ENCODE measurements at places on chromosomes 1 and 21.
A peak's percentile ranks its signal among the peaks of the same experiment; 100 is the strongest.

DNA sequence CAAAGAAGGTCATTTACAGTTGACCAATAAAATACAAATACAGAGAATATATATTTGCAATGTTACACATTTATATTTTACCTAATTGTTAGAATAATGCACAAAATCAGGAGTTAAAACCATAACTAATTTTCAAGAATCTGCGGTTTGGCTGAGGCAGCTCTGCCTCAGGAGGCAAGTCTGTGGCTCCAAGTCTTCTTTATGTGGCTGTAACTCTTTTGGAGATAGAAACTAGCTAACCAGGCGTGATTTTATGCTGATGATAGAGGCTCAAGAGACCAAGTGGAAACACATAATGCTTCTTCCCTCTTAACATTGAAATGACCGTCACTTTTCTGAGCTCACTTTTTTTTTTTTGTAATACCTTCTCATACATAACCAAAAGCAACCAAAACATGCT is 744.7 kb upstream of the CXADR start:
- DNase-seq = no peak

DNA sequence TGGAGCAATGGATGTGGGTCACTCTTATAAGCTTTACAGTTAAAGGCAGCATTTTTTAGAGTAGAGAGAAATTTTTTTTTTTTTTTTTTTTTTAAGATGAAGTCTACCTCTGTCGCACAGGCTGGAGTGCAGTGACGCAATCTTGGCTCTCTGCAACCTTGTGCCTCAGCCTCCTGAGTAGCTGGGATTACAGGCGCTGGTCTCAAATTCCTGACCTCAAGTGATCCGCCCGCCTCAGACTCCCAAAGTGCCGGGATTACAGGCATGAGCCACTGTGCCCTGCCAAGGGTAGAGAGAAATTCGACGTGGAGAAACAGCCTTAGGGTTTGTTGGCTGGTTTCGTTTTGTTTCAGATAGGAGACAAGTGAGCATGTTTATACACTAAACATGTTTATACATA is 594.2 kb upstream of the ADAMTS5 start:
- no peak for DNase-seq

DNA sequence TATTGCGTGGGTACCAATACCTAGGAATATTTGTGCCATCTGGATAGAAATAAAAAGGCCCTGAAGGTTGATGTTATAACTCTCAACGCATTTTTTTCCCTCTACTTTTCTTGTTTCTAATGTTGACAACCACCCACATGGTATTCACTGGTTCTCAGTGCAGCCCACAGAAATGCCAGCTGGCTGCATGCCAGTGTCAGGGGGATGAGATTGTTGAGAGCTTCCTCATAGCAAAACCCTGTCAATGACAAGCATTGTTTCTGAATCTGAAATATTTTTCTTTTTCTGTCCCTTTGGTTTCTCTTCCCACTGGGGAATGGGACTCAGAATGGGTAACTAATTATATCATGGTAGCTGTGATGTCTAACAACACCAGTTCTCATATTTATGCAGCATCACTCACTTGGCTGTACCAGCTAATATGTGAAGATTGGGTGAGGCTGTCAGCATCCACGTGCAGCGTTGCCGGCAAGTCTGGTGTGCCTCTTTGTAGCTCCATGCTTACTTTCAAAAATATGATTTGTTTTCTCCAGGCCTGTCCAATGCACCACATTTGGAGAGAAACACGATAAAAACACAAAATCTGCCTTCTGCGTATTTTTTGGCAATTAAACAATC is 284.6 kb downstream of the PTBP2 start:
- peak; percentile 96 for DNase-seq

GRCh38 chr1:163174524-163175437 is 27.9 kb downstream of the RGS5 start:
- DNase-seq = peak; percentile 81

- no peak for DNase-seq
Measured at GRCh38 chr1:184870319-184870718, 104.0 kb downstream of the NIBAN1 start.

DNA sequence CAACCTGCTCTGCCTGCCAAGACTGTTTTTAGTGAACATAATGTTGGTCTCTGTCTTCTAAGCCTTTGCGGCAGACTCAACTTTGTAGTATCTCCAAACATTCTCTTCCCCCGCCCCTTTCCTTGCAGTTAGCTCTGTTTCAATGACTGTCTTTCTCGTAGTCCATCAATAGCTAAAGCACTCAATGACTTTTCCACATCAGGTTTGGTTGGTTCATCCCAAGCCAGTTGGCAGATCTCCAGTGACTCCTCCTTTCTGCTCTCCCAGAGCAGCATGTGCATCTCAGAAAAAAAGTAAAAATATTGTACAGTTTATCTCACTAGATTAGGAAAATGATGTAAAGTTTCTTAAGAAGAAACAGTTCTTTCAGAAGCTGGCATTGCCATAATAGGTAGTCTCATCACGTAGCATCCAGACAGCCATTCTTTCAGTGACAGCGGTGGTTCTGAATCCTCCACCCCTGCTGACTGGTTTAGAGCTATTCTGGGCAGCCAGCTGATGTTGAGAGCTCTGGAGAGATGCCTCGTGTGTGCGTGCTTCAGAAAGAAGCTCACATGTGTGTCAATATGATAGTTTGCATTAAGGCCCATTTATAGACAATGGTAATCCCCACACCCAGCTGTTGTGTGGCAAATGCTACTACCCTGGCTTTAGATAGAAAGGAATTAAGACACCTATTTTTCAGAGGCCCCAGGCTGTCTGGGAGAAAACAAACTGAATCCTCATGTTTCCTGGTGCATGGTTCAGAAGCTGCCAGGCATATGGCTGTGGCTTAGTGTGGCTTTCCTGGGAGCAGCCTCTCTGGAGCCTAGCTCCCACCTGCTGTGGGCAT is 53.2 kb downstream of the CNN3 start:
- no peak for DNase-seq

DNA sequence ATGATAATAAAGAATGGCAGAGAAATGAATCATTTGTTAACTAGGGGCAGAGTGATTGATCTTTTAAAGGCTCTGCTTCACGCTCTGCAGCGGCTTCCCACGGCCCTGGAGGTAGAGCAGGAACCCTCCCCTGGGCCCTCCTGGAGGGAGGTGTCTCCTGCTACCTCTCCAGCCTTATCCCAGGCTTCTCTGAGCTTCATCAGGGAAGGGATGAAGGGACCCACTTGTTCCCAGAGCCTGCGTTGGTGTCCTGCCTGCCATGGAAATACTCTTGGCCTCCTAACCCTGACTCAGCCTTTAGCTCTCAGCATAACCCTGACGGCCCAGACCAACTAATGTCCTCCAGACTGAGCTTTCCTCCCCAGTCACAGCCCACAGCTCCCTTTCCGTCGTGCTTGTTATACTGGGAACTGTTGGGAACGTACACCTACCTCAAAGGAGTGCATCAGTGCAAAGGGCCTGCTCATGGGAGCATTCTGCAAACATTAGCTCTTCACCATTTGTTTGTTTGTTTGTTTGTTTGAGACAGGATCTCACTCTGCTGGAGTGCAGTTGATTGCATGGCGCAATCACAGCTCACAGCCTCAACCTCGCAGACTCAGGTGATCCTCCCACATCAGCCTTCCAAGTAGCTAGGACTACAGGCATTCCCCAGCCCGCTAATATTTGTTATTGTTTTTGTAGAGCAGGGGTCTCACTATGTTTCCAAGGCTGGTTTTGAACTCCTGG is 17.4 kb upstream of the HNRNPU start:
- DNase-seq = no peak

DNA sequence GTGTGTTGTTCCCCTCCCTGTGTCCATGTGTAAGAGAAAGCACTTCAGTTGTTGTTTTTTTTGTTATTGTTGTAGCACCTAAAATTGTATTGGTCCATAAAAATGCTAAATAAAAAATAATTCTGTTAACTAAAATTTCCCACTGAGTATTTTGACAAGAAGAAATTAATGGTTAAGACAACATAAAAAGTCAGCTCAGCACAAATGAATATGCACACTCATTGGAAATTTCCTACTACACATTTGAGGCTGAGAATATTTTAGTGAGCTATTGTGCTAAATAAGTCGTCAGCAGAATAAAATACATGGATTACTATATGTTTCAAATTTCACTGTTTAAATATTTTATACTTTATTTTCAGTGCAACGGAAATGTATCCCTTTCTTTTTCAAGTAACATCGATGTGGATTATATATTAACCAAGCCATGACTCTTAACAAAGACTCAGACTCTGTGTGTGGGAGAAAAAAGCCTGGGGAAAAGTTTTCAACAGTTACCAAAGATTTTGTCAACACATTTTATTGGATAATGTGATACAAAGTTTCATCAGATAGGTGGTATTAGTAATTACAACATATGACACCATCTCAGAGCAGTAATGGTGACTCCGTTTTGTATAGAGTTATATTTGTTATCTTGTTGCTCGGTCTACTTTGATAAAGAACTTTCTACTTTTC is 63.4 kb downstream of the LYPLAL1 start:
- no peak for DNase-seq

- DNase-seq = no peak
Measured at GRCh38 chr1:156200044-156200443, 6.1 kb downstream of the SLC25A44 start.

GRCh38 chr1:220269036-220269435 is 3.2 kb downstream of the RAB3GAP2 start:
- DNase-seq = no peak

- DNase-seq = no peak
Measured at GRCh38 chr21:38300141-38300578, 43.4 kb downstream of the KCNJ15 start.

DNA sequence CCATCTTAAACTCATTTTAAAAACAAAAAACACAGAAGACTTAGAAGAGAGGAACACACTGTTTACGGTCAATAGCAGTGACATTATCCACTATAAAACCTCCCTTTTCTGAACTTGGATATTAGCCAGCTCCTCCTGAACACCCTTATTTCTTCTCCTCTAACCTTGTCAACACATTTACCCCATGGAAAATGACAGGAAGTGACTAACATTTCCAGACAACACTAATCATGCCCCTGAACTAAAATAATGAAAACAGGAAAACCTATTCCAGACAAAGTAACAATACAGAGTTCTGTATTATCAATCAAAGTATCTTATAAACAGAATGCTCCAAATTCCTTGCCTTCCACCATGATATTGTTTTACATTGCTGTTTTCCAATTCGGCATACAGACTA is 45.3 kb downstream of the PALMD start:
- no peak for DNase-seq

DNA sequence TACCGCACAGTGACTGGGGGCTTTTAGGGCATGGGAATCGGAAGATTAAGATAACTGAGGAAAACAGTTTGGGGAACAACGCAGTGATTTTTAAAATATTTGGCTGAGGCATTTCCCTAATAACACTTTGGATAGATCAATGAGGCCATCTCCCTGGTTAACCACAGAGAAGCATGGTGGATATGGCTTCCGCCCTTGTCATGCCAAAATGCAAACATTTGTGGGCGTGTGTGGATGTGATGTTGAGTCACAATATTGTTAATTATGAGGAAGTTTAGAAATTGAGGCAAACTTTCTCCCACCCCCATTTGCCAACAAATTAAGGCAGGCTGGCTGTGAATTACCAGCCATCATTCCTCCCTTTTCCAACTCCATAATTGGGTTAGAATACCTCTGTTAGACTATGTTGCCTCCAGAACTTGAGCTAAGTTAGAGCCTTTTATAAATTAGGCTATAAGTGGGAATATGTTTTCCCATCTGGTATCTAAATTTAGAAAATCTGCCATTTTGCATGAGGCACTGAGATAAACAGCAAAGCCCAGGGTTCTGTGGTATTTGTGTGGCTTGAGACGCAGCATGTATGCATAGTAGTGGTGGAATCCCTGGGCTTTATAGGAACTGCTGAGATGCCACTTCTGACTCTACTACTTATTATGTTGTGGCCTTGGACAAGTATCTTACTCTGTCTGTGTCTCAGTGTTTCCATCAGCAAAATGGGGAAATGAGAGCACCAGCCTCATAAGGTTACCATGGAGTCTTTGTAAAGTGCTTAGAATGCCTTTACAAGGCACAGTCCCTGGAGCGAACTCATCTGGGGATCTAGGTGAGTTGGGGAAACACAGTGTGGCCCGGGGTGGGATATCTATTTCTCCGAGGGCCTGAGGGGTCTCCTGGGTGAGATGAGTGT is 154.6 kb downstream of the C1orf94 start:
- no peak for DNase-seq

GRCh38 chr1:20660363-20660762 is 806 bp downstream of the DDOST start:
- no peak for DNase-seq

GRCh38 chr1:211024901-211025300 is 109.0 kb downstream of the KCNH1 start:
- DNase-seq = no peak

DNA sequence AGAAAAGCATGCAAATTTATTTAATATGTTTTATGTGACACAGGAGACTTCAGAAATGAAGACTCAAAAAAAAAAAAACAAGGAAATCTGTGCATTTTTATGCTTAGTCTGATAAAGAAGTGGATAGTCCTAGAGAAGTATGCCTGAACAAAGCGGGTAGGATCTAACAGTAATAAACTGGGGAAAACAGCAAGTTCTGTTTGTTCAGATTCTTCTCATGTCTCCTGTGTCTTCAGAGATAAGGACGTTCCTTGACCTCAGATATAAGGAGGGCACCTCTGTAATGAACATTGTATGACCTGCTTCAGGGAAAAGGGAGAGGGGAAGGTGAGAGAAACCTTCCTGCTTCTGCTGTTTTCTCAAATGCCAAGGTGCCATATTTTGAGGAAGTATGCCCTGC is 67.7 kb upstream of the TNFSF18 start:
- no peak for DNase-seq

GRCh38 chr1:92483610-92484471 is 2.9 kb downstream of the GFI1 start:
- DNase-seq = peak; percentile 19

GRCh38 chr1:5312293-5312674 is 657.9 kb downstream of the AJAP1 start:
- DNase-seq = no peak

DNA sequence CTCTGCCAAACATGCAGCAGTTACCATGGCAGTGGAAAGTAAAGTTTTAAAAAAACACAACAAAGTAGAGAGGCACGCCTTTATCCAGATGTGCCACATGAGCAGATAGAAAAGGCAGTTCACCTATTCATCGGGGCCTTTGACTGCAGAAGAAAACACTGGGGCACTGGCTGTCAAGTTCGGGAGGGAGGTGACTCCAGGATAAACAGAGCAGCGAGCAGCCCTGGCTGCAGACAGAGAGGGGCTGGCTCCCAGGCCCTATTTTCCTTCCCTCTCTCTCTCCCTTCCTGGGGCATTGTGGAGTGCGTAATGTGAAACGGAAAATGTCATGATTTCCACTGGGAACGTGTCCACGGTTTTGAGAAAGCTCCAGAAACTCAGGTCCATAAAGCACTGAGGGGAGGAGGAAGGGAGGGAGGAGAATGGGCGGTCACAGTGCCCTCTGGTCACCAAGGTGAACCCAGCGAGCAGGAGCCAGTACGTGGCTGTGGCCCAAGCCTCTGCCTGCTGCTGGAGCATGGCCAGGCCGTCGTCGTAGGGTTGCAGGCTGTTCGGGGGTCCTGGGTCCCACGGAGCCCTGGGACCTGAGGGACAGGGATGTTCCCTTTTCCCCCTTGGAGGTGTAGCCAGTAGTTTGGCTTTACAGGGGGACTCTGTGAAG is 114.7 kb upstream of the IRF2BP2 start:
- DNase-seq = peak; percentile 93

All from astrocyte of the hippocampus (primary cell).